ENCODE measurements at places on chromosomes 2 and 18. TPM values are rescaled to one million over a fixed set of nuclear protein-coding genes. Genes with fewer than 3 reads are reported as not detected.

The LINC00305 gene
- not detected for total RNA-seq

The CABYR gene
- total RNA-seq: 5.6 TPM

The ATIC gene
- total RNA-seq: 40.3 TPM

The GALNT3 gene
- total RNA-seq: 0.66 TPM

The ALPP gene
- total RNA-seq: not detected
